Amygdala (tissue), 56 donors: ENCODE measurements at places on chromosomes 2 and 18.
A peak's percentile ranks its signal among the peaks of the same experiment; 100 is the strongest.

DNA sequence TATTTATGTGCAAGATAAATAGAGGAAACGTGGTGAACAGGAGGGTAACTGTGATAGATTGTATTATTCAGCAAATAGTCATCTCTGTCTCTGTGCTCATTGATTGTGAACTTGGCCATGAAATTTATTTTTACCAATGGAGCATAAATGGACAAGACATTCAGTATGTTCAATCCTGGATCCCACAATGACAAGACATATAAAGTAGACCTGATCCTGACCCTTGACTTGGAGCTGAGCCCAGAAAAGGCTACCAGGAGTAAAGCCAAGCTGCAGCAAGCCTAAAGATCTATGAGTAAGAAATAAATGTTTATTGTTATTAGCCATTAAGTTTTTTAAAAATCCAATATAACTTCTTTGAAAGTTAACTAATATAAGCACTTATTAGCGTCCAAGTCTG, 531.2 kb downstream of the PIK3C3 start:
- no peak for DNase-seq

GRCh38 chr18:45566025-45566740, 49.1 kb upstream of the SLC14A2 start:
- no peak for DNase-seq

GRCh38 chr2:226215902-226216503, 583.6 kb downstream of the IRS1 start:
- DNase-seq, result peak; percentile 21

GRCh38 chr2:141941210-141941714, 189.6 kb downstream of the LRP1B start:
- DNase-seq, result no peak

GRCh38 chr2:173101687-173102086, 26.0 kb downstream of the MAP3K20 start:
- no peak for DNase-seq

- no peak for DNase-seq
Observed at GRCh38 chr2:10890706-10891270, 20.9 kb upstream of the KCNF1 start.

DNA sequence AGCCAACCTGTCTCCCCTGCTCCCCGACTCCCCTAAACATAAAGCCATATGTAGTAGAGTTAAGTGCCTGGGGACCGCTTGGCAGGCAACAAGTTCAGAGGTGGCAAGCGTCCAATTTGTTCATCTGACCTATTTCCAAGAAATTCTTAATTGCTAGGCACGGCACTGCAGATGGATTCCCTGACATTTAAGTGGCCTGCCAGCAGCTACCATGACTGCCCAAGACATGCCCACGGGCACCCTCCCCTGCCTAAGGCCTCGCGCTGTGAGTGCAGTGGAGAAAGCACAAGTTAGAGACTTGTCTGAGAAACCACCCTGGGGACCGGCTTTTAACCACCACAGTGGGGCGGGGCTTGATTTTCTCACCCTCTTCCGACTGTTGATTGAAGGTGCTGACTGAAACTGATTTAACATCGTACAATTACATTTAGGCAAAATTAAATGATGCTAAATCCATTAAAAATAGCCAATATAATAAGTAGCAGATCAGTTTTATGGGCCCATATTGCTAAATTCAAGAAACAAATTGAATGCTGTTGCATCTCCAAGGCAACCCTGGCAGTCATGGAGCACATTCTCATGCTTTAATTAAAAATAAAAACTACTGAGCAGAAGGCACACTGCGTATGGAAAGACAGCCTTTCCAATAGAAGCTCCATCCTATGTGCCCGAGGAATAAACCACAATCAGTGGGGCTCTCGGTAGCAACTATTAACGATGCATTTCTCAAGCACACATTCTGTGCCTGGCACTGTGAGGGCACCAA, 163.6 kb upstream of the ACAA2 start:
- DNase-seq, result no peak

DNA sequence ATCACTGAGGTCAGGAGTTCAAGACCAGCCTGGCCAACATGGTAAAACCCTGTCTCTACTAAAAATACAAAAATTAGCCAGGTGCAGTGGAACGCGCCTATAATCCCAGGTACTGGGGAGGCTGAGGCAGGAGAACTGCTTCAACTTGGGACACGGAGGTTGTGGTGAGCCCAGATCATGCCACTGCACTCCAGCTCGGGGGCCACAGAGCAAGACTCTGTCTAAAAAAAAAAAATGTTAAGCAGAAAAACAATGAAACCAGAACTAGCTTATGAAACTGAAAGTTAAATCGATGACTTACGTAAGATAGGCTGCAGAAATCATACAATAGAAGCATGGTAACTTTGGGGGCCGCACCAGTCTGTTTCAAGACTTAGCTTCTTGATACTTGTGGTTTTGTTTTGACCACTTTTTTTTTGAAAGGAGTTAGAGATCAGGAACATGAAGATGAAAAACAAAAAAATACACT, 6.2 kb upstream of the GPR155 start:
- no peak for DNase-seq

GRCh38 chr18:65631766-65632165, 119.0 kb upstream of the CDH7 start:
- no peak for DNase-seq

DNA sequence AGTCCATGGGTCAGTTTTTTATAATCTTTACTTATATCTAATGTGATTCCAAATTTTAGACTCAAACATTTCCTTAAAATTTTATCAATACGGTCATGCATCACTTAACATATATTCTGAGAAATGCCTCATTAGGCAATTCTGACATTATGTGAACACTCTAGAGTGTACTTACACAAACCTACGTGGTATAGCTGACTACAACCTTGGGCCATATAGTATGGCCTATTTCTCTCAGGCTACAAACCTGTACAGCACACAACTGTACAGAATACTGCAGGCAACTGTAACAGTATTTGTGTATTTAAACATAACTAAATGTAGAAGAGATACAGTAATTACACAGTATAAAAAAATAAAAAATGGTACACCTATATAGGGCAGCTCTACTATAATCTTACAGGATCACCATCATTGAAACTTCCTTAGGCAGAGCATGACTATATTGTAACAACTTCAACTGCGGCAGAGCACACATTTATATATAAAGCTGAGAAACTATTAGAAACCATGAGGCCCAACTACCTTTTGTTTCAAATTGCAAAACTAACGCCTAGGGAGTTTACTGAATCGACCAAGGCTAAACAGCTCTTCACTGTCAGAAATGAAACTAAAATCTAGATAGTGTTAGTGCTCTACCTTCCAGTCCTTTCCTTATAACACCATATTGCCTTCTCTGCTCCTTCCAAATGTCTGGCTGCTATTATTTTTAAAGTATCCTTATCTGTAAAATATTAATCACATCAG, 6.9 kb downstream of the YES1 start:
- DNase-seq, result no peak

- DNase-seq, result no peak
Observed at GRCh38 chr2:21376864-21377263, 253.1 kb downstream of the TDRD15 start.

- DNase-seq, result peak; percentile 5
Observed at GRCh38 chr2:24492421-24493279, 1.6 kb downstream of the NCOA1 start.

DNA sequence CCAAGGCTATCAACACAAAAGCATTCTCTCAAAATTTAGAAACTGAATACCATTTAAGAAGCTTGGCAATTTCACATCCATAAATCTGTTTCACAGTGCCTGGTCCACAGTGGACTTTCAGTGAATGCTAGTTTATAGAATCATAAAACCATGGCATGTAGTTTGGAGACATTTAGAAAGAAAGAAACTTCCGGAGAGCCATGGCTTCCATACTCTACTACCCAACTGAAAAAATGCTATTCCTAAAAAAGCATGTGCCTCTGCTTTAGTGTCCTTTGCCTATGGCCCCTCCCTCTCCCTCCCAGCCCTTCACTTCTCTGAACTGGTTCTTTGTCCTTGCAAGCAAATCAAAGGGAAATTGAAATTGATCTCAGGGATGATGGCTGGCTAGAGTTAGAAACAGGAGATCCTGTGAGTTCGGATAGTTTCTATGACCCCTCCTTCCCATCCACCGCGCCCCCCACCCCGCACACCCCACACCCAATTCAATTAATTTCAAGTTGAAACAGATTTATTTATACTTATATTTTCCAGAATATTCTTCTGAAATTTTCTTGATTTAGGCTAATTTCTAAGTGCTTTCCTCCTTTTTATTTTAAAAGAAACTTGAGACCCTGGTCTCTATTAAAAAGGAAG, 248.3 kb downstream of the TRIB2 start:
- no peak for DNase-seq

DNA sequence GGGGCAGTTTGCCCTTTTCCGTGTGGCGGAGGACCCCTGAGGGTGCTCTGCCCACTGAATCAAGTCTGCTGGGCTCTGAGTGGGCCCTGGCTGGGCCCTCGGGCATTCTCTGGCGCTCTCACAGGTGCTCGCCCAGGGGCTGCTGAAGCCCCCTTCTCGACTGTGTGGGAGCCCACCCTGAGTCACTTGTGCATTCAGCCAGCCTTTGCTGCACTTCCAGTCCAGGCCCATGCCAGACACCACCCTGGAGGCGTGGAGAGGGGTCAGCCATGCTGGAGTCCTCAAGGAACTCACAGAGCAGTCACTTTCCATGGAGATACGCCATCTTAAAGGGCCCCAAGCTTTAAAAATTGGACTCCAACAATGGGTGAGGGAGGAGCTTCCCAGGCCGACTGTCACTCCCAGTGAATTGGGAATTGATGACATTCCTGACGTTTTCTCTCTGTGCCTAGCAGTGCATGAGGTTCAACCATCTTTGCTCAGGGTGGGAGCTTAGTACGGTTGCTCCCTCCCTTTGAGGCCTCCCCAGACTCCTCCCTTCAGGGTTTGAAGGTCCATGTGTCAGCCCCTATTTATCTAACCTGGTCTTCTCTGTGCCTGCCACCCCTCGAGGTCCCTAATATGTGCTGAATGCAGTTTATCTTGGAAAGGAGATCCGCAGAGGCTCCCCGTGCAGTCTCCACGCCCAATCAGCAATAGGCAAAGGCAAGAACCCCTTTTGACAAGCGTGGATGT, 71.8 kb upstream of the HS6ST1 start:
- DNase-seq, result no peak

- DNase-seq, result no peak
Observed at GRCh38 chr18:2707551-2708168, 52.1 kb downstream of the SMCHD1 start.

GRCh38 chr2:28414583-28414982, 21.9 kb downstream of the FOSL2 start:
- DNase-seq, result no peak

DNA sequence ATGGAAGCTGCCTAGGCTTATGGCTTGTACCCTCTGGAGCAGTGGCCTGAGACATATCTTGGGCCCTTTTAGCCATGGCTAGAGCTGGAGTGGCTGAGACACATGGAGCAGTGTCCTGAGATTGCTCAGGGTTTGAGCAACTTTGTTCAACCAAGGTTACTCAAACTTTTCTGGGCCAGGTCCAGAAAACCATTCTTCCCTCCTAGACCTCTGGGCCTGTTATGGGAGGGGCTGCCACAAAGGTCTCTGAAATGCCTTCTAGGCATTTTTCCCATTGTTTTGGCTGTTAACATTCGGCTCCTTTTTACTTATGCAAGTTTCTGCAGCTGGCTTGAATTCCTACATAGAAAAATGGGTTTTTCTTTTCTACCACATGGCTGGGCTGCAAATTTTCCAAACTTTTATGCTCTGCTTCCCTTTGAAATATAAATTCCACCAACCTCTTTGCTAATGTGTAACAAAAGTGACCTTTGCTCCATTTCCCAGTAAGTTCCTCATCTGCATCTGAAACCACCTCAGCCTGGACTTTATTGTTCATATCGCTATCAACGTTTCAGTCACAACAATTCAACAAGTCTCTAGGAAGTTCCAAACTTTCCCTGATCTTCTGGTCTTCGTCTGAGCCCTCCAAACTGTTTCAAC, 84.9 kb upstream of the MAP4K3 start:
- DNase-seq, result no peak

- DNase-seq, result no peak
Observed at GRCh38 chr2:241553981-241554380, 4.6 kb upstream of the BOK start.

GRCh38 chr2:119147776-119148715, 10.5 kb downstream of the C1QL2 start:
- DNase-seq, result peak; percentile 68

DNA sequence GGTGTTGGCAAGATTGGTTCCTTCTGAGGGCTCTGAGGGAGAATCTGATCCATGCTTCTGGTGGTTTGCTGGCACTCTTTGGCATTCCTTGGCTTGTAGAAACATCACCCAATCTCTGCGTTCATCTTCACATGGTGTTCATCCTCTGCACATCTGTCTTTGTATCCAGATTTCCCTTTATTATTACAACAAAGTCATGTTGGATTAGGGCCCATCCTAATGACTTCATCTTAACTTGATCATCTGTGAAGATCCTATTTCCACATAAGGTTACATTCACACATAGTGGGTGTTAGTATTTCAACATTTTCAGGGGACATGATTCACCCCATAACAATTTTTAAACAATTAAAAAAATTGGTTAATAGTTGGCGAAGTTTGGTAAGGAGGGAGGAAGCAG, 177.4 kb upstream of the CWC22 start:
- DNase-seq, result no peak
